ENCODE measurements at places on chromosomes 1 and 21.

GRCh38 chr1:8711873-8712412, 105.5 kb downstream of the RERE start:
- no peak for DNase-seq

DNA sequence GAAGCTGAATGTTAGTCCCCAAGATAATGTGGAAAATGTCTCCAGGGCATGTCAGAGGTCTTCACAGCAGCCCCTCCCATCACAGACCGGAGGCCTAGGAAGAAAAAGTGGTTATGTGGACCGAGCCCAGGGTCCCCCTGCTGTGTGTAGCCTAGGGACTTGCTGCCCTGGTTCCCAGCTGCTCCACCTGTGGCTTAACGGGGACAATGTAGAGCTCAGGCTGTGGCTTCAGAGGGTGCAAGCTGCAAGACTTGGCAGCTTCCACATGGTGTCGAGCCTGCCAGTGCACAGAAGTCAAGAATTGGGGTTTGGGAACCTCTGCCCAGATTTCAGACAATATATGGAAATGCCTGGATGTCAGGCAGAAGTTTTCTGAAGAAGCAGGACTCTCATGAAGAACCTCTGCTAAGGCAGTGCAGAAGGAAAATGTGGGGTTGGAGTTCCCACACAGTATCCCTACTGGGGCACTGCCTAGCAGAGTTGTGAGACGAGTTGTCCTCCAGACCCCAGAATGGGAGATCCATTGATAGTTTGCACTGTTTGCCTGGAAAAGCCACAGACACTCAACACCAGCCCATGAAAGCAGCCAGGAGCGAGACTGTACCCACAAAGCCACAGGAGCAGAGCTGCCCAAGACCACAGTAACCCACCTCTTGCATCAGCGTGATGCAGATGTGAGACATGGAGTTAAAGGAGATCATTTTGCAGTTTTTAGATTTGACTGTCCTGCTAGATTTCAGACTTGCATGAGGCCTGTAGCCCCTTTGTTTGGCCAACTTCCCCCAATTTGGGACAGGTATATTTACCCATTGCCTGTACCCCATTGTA, 204.9 kb downstream of the MRPL39 start:
- DNase-seq = no peak

- no peak for DNase-seq
These were observed 59.3 kb downstream of the ACP6 start for GRCh38 chr1:147611021-147611426.

GRCh38 chr1:7589774-7590425, 181.2 kb upstream of the VAMP3 start:
- DNase-seq = no peak

DNA sequence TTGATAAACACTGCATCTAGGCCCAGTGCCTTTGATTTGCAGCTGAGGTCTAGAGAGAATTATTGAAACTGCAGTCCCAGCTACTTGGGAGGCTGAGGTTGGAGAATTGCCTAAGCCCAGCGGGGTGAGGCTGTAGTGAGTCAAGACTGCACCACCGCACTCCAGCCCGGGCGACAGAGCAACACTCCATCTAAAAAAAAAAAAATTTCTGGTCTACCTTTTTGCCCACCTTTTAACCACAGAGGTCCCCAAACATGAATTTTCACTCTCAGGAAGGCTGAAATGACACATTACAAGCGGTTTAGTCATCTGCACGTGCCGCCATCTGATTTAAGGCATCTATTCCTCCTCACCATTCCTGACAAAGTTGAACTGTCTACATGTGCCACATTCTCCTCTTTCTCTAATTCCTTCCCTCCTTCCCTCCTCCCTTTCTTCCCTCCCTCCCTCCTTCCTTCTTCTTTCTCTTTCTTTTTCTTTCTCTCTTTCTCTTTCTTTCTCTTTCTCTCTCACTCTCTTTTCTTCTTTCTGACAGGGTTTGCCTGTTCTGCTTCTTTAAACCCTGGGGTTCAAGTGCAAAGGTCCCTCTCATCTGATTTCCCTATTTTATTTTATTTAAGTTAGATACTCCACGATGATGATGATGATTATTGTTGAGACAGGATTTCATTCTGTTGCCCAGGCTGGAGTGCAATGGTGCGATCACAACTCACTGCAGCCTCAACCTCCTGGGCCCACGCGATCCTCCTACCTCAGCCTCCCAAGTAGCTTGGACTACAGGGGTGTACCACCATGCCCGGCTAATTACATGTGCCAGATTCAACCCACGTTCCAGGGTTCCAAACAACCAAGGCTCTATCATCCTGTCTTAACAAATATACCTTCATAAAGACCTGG, 3.0 kb upstream of the SOD1 start:
- DNase-seq = no peak

GRCh38 chr1:109757936-109758786, 5.6 kb downstream of the EPS8L3 start:
- no peak for DNase-seq

- DNase-seq = no peak
These were observed 81.7 kb upstream of the TSPAN2 start for GRCh38 chr1:115170961-115171392.

- no peak for DNase-seq
These were observed 104.8 kb downstream of the DMRTA2 start for GRCh38 chr1:50318428-50318827.
